ENCODE measurements at places on chromosomes 4 and X. TPM values are rescaled to one million over a fixed set of nuclear protein-coding genes. Genes with fewer than 3 reads are reported as not detected.

The BMX gene
- 86.0 TPM for total RNA-seq

The NAT8L gene
- total RNA-seq = 0.12 TPM

The MTCP1 gene
- total RNA-seq = 15.8 TPM

The HUWE1 gene
- 193 TPM for total RNA-seq

The POU4F2 gene
- not detected for total RNA-seq

The FREM3 gene
- total RNA-seq = 0.05 TPM

The DCAF12L1 gene
- total RNA-seq = 23.2 TPM

The COL4A5 gene
- total RNA-seq = 28.1 TPM

The DOK7 gene
- not detected for total RNA-seq

The SPARCL1 gene
- not detected for total RNA-seq

The HS3ST1 gene
- 1.3 TPM for total RNA-seq

The PHKA1 gene
- total RNA-seq = 7.1 TPM

The SPANXA2 gene
- total RNA-seq = not detected

The GPRASP3 gene
- 5.1 TPM for total RNA-seq

The PLK4 gene
- 37.7 TPM for total RNA-seq

The FABP2 gene
- not detected for total RNA-seq

The CYBB gene
- total RNA-seq = not detected

The TENM3 gene
- total RNA-seq = 6.2 TPM

The AMER1 gene
- total RNA-seq = 2.0 TPM

The GPC3 gene
- total RNA-seq = not detected

The MED12 gene
- 61.4 TPM for total RNA-seq

The NIPAL1 gene
- total RNA-seq = 1.7 TPM

The NFKB1 gene
- 42.0 TPM for total RNA-seq

The ARR3 gene
- not detected for total RNA-seq

The ITGB1BP2 gene
- 4.6 TPM for total RNA-seq

The VCX3A gene
- total RNA-seq = not detected

The PRAF2 gene
- 41.6 TPM for total RNA-seq

The NDST4 gene
- not detected for total RNA-seq

The PAGE4 gene
- not detected for total RNA-seq

The COL4A6 gene
- 0.92 TPM for total RNA-seq

The ARHGAP6 gene
- total RNA-seq = 0.69 TPM

The MND1 gene
- total RNA-seq = 7.7 TPM

The REPS2 gene
- 2.6 TPM for total RNA-seq

The MED14 gene
- total RNA-seq = 56.4 TPM

The LNX1 gene
- 1.3 TPM for total RNA-seq

The AR gene
- total RNA-seq = 16.0 TPM

Measured in endothelial cell of umbilical vein (primary cell).